ENCODE measurements at places on chromosomes 1 and 21.

- no peak for DNase-seq
These were observed 7.4 kb downstream of the DOP1B start for GRCh38 chr21:36163750-36164741.

GRCh38 chr1:9322661-9323244 lies 30.1 kb downstream of the SPSB1 start:
- DNase-seq, result no peak

DNA sequence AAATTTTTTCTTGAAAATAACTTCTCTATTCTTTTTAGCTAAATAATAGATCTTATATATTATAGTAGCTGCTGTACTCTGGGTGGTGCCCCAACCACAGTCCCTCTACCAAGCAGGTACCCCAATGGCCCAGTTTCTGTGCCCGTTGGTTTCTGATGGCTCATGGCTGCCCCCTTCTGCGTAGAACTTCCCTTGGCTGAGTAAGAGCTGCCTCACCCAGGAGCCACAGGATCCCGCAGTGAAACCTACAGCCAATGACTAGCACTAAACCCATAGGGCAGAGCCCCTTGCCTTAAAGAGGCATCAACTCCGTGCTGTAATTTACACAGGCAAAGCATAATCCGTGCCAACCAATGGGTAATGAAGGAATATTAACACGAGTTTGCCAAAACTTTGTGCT lies 247.5 kb downstream of the USH2A start:
- no peak for DNase-seq

- no peak for DNase-seq
These were observed 61.9 kb downstream of the CD34 start for GRCh38 chr1:207849016-207849415.

DNA sequence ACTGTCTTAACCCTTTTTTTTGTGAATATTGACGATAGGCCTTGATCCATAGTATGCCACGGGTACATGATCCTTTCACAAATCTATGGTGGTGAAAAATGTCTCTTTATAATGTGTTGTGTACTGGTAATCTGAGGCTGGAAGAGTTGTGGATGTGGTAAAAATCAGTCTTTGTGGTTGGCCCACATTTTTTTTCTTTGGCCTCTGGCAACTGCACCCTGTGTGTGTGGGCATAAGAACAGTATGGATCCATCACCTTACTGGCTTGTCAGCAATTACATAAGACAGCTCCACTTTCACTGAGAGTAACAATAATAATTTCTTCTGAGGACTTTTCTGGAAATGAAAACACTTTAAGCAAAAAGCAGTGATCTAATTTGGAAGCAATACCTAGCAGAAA lies 101.6 kb downstream of the GABPA start:
- no peak for DNase-seq

DNA sequence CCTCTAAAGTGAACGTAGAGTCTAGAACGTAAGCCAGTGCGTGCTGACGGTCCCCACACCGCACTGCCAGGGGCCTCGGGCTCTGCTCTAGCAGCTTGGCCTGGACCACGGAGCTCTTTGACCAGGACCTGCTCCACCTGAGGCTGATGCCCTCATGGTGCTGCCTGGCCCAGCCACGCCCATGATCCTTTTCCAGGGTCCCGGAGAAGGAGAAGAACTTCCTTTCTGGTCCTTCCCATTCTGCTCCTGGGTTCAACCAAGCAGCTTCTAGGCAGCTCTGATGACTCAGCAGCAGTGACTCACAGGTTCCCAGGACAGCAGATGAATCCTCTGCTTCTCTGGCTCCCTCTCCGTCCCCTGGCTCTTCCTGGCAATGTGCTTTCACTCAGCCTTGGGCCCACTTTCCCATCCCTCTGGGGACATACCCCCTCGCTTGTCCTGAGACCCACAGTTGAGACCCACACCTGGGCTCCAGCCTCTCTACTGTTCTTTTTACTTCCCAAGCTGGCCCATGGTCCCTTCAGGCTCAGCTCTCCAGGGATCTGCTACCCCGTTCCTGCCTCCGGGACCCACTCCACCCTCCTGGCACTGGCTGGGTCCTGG lies 246.3 kb upstream of the RAB4A start:
- no peak for DNase-seq

- DNase-seq, result no peak
These were observed 60.5 kb downstream of the RABGAP1L start for GRCh38 chr1:174219606-174220370.
